Esophagus squamous epithelium (tissue), 5 donors: ENCODE measurements at places on chromosomes 6 and 20.

GRCh38 chr20:50283922-50284810 lies 93.5 kb downstream of the CEBPB start:
- no peak for DNase-seq

GRCh38 chr6:46876126-46876525 lies 45.6 kb downstream of the ADGRF5 start:
- no peak for DNase-seq

GRCh38 chr20:32535316-32535952 lies 49.7 kb downstream of the NOL4L start:
- DNase-seq, result no peak

GRCh38 chr20:53579581-53580375 lies 13.9 kb downstream of the ZNF217 start:
- no peak for DNase-seq

GRCh38 chr6:129748901-129749748 lies 39.1 kb upstream of the ARHGAP18 start:
- no peak for DNase-seq
